Caki2 (cell line): ENCODE measurements at places on chromosomes 7 and 10. TPM values are rescaled to one million over a fixed set of nuclear protein-coding genes. Genes with fewer than 3 reads are reported as not detected.

TAS2R41 gene
- total RNA-seq, result not detected in 2 replicates

CNPY1 gene
- total RNA-seq, result not detected in 2 replicates

ASAH2 gene
- total RNA-seq, result 0.47 TPM in 1 of 2 replicates, not detected in the other

CLCN1 gene
- not detected in 2 replicates for total RNA-seq

SLC29A4 gene
- 23.8 and 30.2 TPM in 2 replicates for total RNA-seq

GNG11 gene
- 43.8 and 53.3 TPM in 2 replicates for total RNA-seq

UNCX gene
- not detected in 2 replicates for total RNA-seq

LANCL2 gene
- total RNA-seq, result 14.2 and 20.3 TPM in 2 replicates

GRCh38 chr7:129262324-129262723, 37.5 kb downstream of the AHCYL2 start:
- DNase-seq, result no peak

DNA sequence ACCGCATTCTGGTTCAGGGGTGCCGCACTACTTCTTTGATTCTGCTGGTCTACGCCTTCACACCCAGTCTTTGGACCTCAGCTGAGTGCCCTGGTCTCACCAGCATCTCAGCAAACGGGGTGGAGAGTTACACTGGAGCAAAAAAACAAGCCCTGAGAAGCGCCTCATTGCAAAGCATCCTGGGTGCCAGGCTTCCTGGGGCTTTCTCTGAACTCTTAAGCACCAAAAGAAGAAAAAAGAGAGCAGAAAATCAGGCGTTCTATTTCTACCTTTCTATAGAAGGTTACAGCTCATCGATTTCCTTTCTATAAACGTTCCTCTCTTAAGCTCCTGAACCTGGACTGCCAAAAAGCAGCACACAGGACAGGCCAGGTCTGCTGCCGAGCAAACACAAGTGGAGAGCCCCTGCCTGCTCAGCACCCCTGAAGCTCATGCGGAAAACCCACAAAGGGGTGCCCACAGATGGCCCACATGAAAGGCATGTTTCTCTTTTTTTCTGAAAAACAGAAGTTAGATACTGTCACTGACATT, 217.9 kb downstream of the SFMBT2 start:
- DNase-seq, result no peak

- no peak for DNase-seq
These were observed 448.8 kb downstream of the GRM8 start for GRCh38 chr7:126803990-126804389.

DNA sequence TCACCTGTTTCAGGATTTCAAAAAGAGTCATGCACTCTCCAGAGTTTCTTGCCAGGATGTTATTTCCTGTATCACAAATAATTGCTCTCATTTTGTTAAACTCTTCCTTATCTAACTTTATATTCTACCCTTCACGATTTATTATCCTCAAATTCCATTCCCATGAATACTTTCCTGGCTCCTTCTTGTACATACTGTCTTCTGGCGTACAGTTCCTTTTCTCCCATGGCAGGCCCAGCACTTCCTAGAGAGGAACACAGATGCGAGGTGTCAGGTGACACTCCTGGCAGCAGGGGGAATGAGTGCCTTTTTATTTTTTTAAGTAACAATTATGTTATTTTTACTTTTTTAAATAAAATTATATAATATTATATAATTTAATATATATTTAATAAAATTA, 411.9 kb downstream of the TFEC start:
- DNase-seq, result no peak

DNA sequence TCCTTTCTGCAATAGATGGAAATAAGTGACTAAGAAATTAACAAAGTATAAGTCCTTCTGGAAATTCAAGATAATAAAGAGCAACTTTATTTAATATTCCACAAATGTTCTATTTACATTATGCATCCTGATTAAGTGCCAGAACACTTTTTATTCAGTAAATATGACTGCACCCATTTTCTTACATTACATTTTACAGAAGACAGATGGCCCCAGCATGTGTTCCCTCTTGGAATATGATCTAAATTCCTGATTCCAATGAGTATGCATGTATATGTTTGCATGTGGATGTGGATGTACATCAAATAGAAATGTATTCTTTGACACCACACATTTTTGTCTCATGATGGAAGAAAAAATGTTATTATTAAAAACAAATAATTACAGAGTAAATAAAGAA, 628.7 kb upstream of the SEMA3D start:
- no peak for DNase-seq

DNA sequence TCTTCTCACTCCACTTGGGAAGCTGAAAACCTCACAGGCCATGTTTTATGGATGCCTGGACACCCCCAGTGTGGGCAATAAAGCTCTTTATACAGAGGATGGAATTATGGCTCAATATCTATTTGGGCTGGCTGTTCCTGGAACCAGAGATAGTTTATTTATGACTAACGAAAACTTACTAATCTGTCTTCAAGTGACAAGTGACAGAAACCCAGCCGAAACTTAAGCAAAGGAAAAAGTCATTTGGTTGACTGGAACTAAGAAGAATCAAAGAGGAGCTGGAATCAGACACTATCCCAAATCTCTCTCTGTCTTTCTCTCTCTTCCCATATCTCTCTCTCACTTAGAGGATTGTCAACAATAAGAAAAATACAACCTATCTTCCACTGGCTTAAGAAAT, 78.3 kb upstream of the CDK6 start:
- DNase-seq, result no peak

GRCh38 chr7:150755473-150756099, 18.4 kb downstream of the GIMAP5 start:
- no peak for DNase-seq

DNA sequence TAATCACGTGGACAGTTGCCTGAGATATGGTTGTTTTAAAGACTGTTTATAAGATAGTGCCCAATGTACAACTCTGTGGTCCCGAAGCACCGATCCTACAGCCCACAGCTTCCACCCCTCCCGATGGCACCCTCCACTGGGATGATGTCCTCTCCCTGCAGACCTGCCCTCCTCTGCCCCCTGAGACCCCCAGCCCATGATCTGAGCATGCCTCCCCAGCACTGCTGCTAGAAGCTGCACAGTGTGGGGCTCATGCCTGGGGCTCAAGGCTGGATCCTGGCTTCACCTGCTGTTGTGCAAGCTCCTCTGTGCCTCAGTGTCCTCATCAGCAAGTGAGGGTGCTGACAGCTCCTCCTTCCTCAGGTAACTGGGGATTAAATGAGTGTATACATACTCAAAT, 254.7 kb upstream of the MKI67 start:
- no peak for DNase-seq
